RPMI7951 (cell line): ENCODE measurements at places on chromosomes 1 and 21. TPM values are rescaled to one million over a fixed set of nuclear protein-coding genes. Genes with fewer than 3 reads are reported as not detected.

Gene CD5L
- 0.10 and 0.12 TPM in 2 replicates for total RNA-seq

- no peak for DNase-seq
Measured at GRCh38 chr1:157195521-157196244, 57.5 kb upstream of the ETV3 start.

Gene CSMD2
- 0.59 and 1.1 TPM in 2 replicates for total RNA-seq

Gene PDE4B
- 5.4 and 9.0 TPM in 2 replicates for total RNA-seq

Gene CLCA1
- not detected in 2 replicates for total RNA-seq

Gene MMEL1
- total RNA-seq = 2.8 TPM in 1 of 2 replicates, not detected in the other

GRCh38 chr1:181112071-181112929 is 23.8 kb downstream of the IER5 start:
- peak; percentile 97 for DNase-seq

Gene DSCAM
- 0.10 TPM in 1 of 2 replicates, not detected in the other for total RNA-seq

Gene CXADR
- total RNA-seq = 13.7 and 16.4 TPM in 2 replicates

DNA sequence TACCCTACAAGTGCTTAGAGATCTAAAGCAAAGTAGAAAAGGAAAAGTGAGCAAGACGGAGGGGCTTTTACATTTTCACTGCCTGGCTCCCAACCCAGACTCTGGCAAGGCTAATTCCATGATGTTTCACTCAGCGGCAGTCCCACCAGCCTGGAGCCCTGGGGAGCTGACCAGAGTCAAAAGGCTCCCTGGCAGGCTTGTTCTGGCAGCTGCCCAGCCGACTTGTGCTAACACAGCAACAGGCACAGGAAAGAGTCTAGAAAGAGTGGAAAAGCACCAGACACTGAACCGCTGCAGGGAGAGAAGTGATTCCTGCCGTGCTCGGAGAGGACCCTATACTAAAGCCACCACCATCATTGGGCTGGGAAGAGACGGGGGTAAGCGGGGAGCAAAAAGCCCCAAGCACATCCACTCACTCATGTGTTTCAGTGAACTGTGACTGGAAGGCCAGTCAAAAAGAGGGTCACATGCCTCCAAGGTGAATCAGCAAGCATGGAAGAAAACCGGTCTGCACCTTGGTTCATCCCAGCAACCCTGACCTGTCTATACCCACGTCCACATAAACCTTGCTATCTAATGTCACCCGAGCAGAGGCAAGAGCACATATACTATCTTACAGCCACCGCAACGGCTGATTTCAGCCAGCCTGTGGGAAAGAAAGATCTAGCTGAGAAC is 8.0 kb downstream of the SMIM12 start:
- DNase-seq = no peak

Gene VWA5B1
- not detected in 2 replicates for total RNA-seq

DNA sequence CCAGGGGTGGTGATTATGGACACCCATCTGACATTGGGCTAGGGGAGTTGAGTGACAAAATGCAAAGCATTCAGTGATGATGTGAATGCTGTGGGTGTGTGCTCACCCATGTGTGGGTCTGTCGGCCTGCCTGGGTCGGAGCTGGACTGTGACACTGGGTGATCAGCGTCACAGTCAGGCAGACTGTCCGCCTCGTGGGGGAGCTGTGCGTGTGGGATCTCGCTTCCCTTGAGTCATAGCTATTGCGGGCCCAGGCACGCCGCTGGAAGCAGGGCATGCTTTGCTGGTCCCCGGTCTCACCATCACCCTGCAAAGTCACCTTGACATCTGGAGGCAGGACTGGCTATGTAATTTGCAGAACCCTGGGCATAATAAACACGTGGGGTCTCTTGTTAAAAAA is 156.9 kb upstream of the IGSF21 start:
- DNase-seq = no peak

DNA sequence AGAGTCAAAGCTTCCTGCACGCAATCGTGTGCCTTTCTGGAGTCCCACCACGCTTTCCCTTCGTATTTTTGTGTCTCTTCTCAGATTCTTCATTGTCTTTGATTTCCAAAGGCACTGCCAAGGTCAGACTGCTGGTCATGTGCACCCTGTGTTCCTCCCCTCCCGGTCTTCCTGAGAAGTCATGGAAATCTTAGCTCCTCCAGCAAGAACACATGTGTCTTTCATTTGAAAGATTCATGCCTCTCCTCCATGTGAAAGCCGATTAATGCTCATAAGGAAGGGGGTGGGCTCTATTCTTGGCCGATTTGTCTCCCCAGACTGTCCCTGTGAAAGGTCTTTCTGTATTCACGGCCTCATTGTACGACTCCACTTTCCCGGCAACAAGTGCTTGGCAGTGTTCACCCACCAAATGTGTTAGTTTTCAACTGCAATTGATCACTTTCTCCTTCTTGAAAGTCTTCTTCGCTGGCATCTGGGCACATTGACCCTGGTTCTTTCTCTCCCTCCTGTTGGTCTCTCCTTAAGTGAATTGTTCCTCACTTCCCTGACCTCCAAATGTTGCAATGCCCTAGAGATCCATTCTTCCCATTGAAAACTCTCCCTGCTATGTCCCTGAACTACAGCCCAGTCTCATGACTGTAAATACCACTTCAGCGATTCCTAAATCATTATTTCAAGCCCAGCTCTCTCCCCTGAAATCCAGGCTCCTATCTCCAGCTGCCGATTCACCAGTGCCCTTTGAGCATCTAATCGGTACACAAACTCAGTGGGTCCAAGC is 25.4 kb downstream of the MX2 start:
- DNase-seq = peak; percentile 28

Gene CFAP74
- 0.10 TPM in 1 of 2 replicates, not detected in the other for total RNA-seq

Gene TTC34
- total RNA-seq = under 0.01 and 0.12 TPM in 2 replicates

DNA sequence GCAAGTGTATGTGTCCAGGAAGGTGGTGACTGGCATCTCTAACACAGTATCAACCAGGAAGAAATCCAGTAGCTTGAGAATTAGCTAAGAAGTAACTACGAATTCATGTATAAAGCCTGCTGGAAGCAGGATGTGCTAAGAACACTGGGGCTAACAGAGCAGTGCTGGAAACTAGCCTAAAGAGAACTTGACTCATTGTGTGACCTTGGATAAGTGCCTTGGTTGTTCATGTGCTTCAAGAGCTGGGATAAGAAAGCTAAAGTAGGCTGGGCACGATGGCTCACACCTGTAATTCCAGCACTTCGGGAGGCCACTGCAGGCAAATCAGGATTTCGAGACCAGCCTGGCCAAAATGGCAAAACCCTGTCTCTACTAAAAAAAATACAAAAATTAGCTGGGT is 186.9 kb downstream of the RRAGC start:
- no peak for DNase-seq

DNA sequence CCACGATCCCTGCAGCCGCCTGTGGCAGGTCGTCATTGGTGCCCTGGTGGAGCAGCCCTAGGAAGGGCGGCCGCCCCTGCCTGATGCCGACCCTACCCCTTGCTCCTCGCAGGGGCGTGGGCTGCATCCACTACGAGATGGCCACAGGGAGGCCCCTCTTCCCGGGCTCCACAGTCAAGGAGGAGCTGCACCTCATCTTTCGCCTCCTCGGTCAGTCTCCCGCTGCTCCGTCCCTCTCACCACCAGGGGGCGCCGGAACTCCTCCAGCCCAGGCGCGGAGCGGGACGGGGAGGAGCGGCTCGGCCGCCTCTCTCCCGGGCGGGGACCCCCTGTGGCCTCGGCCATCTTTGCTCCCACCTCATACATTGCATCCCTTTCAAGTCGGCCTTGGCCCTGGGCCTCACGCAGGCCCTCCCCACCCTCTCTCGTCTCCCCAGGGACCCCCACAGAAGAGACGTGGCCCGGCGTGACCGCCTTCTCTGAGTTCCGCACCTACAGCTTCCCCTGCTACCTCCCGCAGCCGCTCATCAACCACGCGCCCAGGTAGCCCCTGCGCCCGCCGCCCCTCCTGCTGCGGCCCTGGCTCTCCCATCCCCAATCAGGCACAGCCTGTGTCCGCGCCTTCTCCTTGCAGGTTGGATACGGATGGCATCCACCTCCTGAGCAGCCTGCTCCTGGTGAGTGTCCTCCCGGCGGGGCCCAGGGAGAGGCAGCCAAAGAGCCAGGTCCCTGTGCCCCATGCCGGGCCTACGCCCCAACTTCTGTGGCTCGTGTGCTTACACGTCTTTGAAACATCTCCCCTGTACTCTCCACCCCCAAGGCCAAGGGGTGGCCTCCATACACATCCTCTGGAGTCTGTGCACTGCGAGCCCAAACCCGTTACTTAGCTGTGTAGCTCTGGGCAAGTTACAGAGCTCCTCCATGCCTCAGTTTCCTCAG is 24.7 kb downstream of the CDK18 start:
- DNase-seq = peak; percentile 42

Gene KLHDC8A
- total RNA-seq = not detected in 2 replicates

Gene CASQ1
- total RNA-seq = not detected in 2 replicates

GRCh38 chr21:22044431-22044830 is 1046.2 kb downstream of the NCAM2 start:
- DNase-seq = no peak

Gene L1TD1
- not detected in 2 replicates for total RNA-seq

DNA sequence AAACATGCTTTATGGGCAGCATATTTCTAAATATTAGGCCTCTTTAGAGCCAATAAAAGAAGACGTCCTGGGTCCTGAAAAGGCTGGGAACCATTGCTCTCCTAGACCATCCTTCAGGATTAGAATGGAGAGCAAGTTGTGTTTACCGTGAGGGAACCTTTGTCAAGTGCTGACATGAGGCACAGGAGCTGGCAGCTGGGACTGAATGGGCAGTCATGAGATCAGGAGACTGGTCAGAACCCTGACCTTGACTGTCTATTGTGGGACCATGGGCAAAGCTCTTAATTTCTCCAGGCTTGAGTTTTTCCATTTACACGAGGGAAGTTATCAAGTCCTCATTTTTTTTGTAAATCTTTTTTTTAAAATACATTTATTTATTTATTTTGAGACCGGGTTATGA is 5.2 kb downstream of the PFKFB2 start:
- DNase-seq = no peak

DNA sequence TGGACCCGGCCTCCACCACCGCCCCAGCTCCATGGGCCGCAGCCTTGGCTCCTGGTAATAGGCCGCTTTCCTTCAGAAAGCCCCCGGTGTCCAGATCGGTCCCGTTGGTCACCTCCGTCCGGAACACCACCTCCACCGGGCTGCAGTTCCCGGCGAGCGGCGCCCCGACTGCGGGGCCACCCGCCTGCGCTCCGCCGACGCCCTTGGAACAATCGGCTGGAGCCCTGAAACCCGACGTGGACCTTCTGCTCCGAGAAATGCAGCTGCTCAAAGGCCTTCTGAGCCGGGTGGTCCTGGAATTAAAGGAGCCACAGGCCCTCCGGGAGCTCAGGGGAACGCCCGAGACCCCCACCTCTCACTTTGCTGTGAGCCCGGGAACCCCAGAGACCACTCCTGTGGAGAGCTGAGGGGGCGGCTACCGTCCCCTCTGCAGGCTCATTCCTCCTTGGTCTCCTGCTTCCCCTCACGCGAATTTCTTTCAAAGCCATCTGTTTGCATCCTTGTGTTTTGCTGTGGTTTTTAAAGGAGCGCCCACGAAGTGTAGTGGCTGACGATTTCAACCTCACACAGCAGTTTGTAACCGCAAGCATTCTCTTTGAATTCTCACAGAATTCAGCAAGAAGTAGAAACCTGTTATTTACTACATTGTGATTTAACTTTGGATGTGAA is 6.0 kb downstream of the FCRLB start:
- peak; percentile 85 for DNase-seq

Gene ANXA9
- total RNA-seq = 0.20 TPM in 1 of 2 replicates, not detected in the other

Gene PROX1
- total RNA-seq = 2.4 and 3.0 TPM in 2 replicates

DNA sequence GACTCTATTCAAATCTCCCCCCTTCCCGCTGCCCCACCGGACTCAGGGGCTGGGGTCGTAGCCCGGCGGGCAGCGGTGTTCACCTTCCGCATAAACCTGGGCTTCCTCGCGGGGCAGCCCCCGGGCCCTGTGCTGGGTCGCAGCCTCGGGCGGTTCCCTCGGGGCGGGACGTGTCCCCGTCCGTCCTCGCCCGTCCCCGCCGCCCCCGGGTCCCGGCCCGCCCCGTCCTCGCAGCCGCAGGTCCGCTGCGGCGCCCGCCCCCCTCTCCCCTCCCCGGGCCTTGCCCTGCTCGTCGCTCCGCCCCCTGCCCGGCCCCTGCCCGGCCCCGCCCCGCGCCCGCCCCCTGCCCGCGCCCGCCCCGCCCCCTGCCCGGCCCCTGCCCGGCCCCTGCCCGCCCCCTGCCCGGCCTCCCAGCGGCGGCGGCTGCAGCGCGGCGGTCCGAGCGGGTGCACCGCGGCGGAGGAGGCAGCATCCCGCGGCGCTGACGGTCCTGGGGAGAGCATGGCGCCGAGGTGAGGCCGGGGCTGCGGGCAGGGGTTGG is at the start of gene COL18A1:
COL18A1 (plus strand) TSS at position 436 of the 541 bp plus-strand sequence; CDS start at position 502, 66 bp downstream.
- peak; percentile 42 for DNase-seq

- peak; percentile 91 for DNase-seq
Measured at GRCh38 chr21:33042812-33043211, 17.1 kb downstream of the OLIG2 start.

- DNase-seq = peak; percentile 77
Measured at GRCh38 chr1:109214695-109215623, 1.2 kb downstream of the SARS1 start.

Gene CYP4Z1
- total RNA-seq = not detected in 2 replicates

- DNase-seq = no peak
Measured at GRCh38 chr1:35968396-35968795, 37.5 kb downstream of the AGO3 start.

Gene ROR1
- 9.0 and 10.5 TPM in 2 replicates for total RNA-seq

- DNase-seq = peak; percentile 8
Measured at GRCh38 chr1:47755101-47755990, 241.8 kb downstream of the TRABD2B start.

- no peak for DNase-seq
Measured at GRCh38 chr21:34201001-34201400, 127.6 kb downstream of the MRPS6 start.

DNA sequence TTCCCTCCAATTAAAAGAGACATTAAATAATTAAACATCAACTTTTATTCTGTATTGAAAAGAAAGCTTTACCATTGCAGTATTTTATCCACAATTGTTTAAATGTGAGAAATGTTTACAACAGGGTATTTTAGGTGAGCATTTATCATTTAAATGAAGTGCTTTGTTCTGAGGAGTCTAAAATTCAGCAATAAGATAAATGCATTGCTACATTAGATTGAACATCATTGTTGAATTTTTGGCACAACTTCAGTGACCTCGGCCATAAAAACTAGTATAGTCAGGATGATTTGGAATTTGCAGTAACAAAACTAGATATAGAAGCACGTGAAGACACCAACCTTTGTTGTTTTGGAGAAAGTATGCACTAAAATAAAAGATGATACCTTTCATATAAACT is 692.9 kb downstream of the USP25 start:
- no peak for DNase-seq

DNA sequence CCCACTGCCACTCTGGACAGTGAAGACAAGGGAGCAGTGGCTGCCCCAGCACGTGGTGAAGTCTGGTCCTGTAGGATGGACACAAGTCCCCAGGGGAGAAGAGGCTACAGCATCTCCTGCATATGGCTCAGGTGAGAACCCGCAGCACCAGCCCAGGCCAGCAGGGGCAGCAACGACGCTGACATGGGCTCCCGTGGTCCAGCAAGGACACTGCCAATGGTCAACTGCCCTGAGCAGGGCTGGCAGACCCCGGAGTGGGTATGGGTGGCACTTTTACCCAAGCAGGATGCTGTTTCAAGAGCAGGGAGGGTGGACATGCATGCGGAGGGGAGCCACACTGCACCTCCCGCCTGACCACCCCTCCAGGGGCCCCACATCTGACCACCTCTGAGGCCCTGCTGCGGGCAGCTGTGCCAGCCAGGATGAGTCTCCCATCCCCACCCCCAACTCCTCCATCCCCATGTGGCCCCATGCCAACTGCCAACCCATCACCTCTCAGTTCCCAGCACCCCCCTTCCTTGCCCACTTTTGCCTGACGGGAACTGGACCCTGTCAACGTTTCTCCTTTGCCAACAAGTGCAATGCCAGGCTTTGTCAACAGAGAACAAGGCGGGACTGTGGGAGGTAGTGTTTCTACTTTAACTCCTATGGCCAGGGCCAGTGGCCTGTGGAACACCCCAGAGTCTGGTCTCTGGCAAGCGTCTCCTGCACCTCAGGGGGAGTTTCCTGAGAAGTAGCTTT is 8.6 kb downstream of the MORN1 start:
- DNase-seq = peak; percentile 31
